ENCODE measurements at places on chromosomes 3 and 15.

GRCh38 chr3:126932188-126932931 lies 50.6 kb upstream of the PLXNA1 start:
- DNase-seq: no peak

DNA sequence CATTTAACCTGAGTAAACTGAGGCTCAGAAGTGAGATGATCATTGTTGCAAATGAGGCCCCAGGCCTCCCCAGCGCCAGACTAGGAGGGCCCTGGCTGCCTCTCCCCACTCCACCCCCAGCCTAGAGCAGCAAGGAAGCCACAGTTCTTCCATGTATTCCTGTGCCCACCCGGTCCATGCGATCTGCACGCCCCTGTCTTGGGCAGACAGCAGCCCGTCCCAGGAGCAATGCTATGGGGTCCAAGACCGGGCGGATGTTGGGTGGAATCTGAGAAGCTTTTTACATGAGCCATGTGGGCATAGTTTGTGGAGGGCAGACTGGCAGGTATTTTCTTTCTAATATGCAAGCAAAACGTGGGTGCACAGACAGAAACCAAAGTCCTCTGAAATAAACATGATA lies 15.1 kb downstream of the SH2D7 start:
- DNase-seq: no peak

- no peak for DNase-seq
Measured at GRCh38 chr3:46242120-46242519, at the start of gene CCR3. TSS of gene CCR3 (plus strand) at chr3:46242460. CDS start at chr3:46265159, 22,699 bp downstream.

DNA sequence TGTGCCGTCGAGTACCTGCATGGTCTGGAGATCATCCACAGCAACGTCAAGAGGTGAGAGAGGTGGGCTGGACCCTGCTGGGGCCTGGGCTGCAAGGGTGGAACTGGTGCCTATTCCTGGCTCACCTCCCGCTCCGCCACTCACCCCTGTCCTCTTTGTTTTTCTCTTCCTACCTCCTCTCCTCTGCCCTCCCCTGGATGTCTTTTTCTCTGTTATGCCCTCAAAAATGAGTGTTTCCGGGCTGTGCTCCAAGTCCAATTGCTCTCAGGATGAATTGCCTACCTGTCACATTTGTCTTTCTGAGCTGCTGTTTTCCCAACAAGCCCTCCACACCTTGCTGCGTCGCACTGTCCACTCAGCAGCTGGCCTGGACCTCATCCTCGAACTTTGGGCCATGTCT lies 28.5 kb upstream of the TATDN2 start:
- no peak for DNase-seq

DNA sequence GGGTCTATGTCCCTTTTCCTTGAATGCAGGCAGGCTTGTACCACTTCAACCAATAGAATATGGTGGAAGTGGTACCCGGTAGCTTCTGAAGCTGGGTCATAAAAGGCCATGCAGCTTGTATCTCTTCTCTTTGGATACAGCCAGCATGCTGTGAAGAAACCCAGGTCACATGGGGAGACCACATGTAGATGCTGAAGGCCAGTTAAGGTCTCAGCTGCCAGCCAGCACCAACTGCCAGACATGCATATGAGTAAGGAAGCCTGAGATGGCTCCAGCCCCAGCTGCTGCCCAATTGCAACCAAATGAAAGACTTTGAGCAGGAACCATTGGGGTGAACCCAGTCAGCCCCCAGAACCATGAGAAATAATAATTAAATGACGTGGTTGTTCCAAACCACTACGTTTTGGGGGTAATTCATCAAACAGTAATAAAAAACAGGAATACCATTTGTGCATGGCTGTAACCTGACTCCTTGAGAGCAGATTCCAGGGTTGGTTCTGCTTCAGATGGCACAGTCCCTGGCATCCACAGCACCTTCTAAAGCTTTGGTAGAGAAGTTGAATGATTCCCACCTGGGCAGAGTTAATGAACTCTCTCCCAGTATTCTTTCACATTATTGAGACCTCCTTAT lies 3.8 kb downstream of the RBP2 start:
- no peak for DNase-seq

DNA sequence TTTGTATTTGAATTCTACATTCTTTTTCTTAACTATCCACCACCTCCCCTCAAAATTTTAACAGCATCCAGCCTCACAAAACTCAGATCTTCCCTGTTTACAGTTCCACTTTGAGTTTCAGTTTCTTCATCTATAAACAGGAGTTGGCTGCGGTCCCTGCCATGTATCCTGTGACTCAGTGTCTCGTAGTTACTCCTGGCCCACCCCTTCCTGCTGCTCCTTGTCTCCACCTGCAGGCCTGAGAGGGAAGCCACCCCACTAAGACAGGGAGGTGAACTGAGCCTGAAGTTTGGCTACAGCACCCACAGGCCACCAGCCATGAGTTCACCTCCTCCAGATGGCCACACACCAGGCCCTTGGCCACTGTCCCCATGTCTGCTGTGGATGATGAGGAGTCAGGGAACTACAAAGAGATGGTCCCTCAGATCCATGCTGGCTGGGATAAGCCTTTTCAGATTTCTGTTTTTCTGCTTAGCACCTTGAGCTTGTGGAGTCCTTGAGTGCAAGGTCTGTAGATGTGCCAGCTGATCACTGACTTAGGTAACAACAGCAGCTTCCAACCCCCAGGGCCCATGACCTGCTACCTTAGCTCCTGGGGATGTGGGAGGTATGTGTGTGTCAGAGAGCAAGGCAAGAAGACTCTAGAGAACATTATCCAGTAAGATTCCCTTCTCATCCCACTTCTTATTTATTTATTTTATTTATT lies 37.5 kb downstream of the CD86 start:
- DNase-seq: no peak

- no peak for DNase-seq
Measured at GRCh38 chr3:177596816-177597271, 399.6 kb upstream of the TBL1XR1 start.

DNA sequence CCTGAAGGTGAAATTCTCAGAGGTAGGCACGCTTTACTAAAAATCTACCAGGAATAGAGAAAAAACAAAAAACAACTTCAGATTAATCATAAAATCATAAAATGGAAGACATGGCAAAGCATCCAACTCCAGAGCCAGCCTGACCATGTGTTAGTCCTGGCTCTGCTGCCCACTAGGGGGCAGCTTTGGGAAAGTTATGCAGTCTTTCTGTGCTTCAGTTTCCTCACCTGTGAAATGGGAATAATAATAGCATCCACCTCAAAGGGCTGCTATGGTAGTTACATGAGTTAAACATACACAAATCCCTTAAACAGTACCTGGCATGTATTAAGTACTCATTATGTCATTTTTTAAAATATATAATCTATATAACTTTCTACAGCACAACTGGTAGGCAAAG lies 52.3 kb downstream of the WNT5A start:
- DNase-seq: no peak

GRCh38 chr3:132561003-132561402 lies 36.1 kb upstream of the ACKR4 start:
- DNase-seq: no peak

- DNase-seq: no peak
Measured at GRCh38 chr15:74829991-74830390, 3.6 kb downstream of the CPLX3 start.

GRCh38 chr15:67947254-67948039 lies 106.7 kb upstream of the PIAS1 start:
- no peak for DNase-seq

DNA sequence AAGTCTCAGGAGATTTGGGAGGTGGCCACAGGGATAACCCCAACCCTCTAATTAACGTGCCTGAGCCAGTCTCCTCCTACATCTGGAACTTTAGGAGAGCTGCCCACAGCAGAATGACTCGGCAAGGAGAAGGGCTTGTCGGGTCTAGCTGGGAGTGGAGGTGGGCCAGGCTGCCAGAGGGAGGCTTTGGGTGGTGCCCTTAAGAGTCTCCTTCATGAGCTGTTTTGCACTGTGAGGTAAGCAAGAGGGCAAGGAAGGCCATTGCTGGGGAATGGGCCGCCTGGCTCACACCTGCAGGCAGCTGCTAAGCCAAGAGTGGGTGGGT lies 3.6 kb upstream of the TNK2 start:
- no peak for DNase-seq

DNA sequence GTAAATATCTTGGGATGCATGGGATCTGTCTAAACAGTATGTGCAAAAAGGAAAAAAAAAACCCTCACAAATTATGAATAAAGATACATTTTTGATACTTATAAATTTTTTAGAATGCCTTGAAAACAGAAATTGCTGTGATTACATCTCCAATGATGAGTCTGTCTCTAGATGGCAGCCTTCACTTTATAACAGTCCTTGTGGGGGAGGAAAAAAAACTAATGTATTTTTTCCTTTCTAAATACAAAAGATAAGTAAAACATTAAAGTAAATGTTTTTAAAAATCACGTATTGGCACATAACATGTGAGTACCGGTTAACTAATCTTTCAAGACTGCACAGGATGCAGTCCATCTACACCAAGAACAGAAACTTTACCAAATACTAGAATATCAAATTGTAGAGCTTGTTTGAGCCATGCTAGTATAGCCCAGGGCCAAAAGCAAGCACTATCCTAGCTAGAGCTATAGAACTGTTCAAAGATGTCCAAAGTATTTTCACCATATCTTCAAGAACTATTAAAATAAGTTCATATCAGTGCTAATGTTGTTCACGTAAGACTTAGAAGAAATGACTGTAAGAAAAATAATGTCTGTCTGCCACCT lies 206.4 kb downstream of the STAG1 start:
- DNase-seq: no peak

GRCh38 chr15:80199366-80199765 lies 46.6 kb downstream of the FAH start:
- DNase-seq: no peak

GRCh38 chr3:82088749-82089148 lies 327.3 kb upstream of the GBE1 start:
- DNase-seq: no peak

- no peak for DNase-seq
Measured at GRCh38 chr3:72177075-72178050, 392.4 kb upstream of the PROK2 start.

GRCh38 chr15:52011711-52012144 lies 7.3 kb upstream of the MAPK6 start:
- DNase-seq: no peak

DNA sequence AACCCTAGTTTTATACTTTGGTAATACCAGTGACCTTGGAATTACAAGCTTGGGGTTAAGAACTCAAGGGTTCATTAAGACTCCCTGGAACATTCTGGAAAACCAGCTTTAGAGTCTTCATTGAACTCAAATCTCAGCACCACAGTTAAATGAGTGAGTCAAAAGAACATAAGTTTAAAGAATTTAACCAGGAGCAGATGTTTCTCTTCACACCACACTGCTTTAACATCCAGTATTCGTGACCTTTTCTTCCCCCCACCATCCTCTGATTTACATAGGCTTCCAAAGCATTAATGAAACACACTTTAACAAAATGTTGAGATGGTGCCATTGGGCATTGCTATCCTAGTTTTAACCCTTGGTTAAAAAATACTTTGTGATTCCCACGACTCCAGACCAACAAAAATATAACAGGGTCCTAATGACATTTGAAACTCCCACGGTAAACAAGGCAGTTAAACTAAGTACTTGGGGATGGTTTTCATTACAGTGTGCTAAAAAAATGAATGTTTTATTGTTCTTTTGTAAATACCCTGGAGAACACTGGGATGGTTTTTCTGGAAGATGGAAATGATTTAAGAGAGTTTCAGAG lies 123.9 kb downstream of the OXNAD1 start:
- no peak for DNase-seq

- no peak for DNase-seq
Measured at GRCh38 chr15:92005154-92005553, 151.6 kb downstream of the SLCO3A1 start.

- no peak for DNase-seq
Measured at GRCh38 chr3:72068621-72069020, 283.7 kb upstream of the PROK2 start.

All from cortex of kidney (tissue), 1 donor.